ENCODE measurements at places on chromosomes 4 and X. TPM values are rescaled to one million over a fixed set of nuclear protein-coding genes. Genes with fewer than 3 reads are reported as not detected.

DNA sequence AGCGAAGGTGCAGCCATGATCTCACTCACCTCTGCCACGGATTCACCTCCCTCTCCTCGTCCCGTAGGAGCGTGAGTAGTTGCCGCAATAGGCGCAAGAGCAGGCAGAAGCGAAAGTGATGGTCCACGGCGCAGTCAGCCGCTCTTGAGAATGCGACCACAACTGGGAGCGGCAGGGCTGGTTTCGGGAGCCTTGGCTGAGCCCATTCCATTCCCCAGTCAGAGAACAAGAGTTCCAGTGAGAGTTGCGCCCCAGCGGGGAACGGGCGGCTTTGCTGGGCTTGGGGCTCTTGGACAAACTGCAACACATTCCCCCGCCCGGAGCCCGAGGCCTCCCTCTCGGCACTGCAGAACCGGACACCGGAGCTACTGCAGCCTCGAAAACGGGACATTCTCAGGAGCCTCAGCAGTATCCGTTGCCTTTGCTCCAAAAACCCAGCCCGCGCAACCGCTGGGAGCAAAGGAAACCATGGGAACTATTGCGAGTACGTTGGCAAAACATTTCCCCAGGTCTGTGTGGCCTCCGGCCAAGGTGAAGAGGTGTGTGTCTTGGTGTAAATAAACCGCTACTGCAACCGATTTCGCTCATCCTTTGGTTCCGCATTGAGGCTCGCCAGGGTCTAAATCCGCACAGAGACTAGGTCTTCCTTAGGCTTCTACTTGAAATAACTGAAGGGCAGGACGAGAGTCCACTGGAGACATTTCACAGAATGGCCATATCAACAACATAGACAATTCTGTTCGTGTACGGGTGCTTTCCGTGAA, 5.7 kb upstream of the ZBTB33 start:
- peak; percentile 84 for DNase-seq

- DNase-seq: no peak
Observed at GRCh38 chrX:4944767-4945166, 1231.3 kb upstream of the PRKX start.

GRCh38 chrX:122567911-122568310, 616.2 kb upstream of the GRIA3 start:
- DNase-seq: no peak

GUCY1B1 gene
- 32.6 TPM for total RNA-seq

GRCh38 chrX:108699368-108699767, 37.0 kb downstream of the IRS4 start:
- no peak for DNase-seq

All from Right ventricle myocardium inferior (tissue), 1 donor.